Hematopoietic multipotent progenitor cell treated with erythropoietin and hydrocortisone succinate and interleukin-3 and kit ligand, for 8 days (in vitro differentiated cells): ENCODE measurements at places on chromosomes 6 and 20.
A peak's percentile ranks its signal among the peaks of the same experiment; 100 is the strongest.

DNA sequence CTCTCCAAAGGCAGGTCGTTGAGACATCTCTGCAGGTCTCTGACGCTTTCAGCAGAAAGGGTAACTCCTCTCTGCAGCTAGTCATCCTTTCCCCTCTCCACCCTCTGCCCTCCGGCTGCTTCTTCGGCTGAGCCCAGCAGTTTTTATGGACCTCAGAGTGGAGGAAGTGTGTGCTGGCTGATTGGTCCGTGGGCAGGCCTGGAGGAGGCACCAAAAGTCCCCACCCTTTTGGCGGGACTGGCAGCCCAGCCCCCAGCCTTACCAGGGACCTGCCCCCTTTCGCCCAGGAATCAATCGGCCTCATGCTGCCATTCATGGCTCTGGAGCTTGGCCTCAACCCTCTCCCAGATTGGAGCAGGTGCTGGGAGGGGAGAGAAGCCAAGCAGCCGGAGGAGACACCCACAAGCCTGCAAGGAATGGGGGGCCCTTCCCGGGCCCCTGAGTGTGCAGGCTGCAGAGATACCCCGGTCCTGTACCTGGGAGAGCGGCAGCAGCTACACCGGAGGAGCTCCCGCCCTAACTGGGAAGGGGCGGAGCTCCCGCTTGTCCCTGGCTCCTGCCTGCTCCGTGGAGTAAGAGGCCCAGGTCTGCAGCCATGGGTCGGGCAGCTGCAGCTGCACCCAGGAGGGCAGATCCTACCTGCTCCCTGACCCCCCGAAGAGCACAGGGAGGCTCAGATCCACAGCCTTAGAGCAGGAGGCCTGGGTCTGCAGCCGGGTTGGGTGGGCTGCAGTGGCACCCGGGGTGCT lies 170.3 kb upstream of the SOX4 start:
- no peak for DNase-seq

DNA sequence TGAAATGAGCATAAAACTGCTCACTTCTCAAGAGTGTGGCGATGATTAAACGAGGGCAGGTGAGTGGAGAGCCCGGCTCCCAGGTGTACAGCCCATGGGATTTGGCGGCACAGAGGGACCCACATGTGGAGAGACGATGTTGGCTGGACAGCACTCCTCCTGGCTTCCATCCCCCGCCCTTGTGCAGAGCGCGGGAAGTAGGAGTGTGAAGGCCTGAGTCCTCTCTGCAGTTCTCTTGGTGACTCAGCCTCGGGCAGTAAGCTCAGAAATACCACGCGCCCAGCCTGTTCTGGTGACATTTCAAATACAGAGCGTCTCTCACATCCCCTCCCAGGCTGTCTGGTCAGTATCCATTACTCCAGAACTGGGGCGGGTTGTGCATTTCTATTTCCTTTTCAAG lies 94.2 kb upstream of the SRSF6 start:
- no peak for DNase-seq

- DNase-seq: peak; percentile 9
Measured at GRCh38 chr6:143346004-143346403, 104.5 kb downstream of the ADAT2 start.

- DNase-seq: no peak
Measured at GRCh38 chr20:63323357-63323981, 30.5 kb downstream of the COL20A1 start.

GRCh38 chr6:167759912-167760311 lies 66.8 kb upstream of the AFDN start:
- DNase-seq: no peak

- no peak for DNase-seq
Measured at GRCh38 chr6:42756722-42757121, 10.8 kb upstream of the TBCC start.

DNA sequence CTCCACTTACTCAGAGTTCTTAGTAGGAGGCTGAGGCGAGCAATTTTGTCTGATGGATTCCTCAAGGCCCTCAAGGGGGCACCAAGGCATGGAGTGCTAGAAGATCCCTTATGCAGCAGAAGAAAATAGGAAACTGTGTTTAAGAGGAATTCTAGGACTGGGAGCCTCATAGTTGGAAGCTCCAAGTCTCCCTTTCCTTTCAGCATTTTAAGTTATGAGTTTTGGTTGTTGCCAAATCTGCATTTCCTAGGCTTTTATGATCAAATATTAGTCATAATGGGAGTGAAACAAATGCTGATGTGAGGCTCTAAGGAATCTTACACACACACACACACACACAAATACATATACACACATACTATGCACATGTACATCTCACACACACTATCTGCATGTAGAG lies 714.0 kb downstream of the UTRN start:
- no peak for DNase-seq

GRCh38 chr20:50724851-50725723 lies 6.3 kb upstream of the PARD6B start:
- no peak for DNase-seq

DNA sequence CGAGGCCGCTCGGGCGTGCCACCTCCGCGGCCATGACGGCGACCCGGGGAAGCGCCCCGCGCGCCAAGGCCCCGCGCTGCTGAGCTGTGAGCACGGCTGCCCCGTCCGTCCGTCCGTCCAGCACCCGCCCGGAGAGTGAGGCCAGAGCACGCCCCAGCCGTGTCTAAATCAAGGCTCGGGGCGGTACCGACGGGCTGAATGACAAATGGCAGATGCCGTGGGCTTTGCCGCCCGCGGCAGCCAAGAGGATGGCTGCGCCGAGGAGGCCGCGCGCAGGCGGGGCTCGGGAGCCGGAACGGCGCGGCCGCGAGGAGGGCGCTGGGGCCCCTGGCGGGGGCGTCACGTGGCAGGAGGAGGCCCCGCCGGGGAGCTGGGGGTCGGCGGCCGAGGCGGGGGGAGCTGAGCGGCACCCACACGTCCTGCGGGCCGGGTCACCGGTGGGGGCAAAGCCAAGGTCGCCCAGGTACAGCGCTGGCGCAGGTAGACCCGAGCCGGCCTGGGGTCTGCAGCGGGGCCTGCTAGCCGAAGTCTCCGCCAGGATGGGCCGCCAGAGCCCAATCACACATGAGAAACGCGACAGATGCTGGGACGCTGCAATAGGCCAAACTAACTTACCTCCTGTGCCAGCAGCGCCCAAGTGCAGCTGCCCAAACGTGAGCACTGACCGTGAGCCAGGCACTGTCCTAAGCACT lies at the start of gene PLAGL1:
Gene PLAGL1 (minus strand): TSS at position 140 of the 692 bp plus-strand sequence. CDS start 60,123 bp downstream, outside the sequence.
- peak; percentile 59 for DNase-seq

DNA sequence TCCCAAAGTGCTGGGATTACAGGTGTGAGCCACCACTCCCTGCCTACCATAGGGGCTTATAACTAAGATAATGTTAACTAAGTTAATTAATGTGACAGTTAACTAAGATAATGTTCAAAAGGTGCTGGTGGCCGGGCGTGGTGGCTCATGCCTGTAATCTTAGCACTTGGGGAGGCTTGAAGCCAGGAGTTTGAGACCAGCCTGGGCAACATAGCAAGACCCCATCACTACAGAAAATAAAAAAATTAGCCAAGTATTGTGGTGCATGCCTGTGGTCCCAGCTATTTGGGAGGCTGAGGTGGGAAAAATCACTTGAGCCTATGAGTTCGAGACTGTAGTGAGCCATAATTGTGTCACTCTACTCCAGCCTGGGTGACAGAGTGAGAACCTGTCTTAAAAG lies 32.8 kb upstream of the SRF start:
- DNase-seq: no peak

DNA sequence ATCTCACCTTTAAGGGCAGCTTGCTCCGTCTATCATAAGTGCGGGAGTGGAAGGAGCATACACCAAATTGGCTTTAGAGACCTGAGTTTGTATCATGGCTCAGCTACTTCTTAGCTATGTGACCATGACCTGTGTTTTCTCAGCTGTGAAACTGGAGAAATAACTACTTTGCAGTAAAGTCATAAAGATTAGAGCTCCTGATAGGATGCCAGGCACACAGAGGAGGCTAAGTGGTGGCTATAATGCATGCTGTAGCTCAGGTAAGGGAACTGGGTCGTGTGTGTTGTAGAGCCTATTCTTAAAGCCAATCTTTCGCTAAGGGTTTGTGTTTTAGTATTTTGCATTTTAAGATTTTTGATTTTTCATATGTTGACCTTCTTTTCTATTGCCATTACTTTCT lies 451.5 kb upstream of the MAN1A1 start:
- no peak for DNase-seq

DNA sequence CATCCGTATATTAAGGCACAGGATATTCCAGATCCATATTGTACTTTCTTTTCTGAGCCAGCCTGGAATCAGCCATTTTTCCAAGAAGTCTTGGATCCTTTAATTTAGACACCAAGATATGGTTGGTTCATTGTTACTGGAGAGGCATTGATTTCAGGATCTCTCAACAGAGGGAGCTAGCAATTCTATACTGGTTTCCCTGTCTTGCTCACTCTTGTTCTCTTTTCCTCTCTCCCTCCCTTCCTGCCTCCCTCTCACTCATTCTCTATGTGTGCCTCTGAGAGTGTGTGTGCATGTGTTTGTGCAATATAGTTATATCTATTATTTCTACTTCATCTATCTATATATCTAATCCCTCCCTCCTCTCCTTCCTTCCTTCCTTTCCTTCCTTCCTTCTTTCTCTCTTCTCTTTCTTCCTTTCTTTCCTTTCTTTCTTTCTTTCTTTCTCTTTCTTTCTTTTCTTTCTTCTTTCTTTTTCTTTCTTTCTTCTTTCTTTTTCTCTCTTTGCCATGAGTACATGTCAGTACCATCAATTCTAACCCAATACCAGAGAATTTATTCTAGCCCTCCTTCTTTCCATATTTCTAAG lies 299.1 kb downstream of the EPHA7 start:
- DNase-seq: no peak

GRCh38 chr6:54598787-54599313 lies 247.7 kb upstream of the FAM83B start:
- DNase-seq: no peak

- DNase-seq: no peak
Measured at GRCh38 chr20:63522981-63523611, 2.5 kb downstream of the PPDPF start.

DNA sequence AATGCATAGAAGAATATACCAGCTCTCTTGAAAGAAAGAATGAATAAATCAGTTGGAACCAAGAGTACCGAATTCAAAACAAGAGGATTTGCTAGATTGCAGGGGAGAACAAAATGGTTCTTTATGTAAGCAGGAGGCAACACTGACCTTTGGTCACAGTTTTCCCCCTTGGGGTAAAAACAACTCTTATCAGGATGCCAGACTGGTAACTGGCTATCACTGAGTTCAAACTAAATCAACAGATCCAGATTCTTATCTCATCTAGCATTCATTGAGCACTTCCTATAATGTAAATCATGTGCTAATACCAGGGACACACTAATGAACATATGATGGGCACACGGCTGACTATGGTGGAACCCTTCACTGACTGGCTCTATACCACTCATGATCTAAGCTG lies 4.8 kb upstream of the IL17F start:
- no peak for DNase-seq

DNA sequence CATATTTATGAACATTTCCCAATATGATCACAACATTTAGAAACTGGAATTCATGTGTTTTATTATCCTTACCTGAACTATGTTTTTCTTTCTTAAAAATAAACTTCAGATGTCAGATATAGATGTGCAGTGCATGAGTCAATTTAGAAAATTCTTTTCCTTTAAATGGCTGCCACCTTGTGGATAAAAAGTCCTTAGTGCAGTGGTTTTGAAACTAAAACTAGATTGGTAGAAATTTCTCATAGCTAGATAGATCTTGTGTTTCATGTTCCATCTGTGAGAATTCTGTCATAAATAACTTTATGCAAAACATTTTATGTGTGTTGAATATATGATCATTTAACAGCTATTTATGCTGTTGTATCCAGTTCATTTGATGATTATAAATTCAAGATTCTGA lies 134.9 kb downstream of the KLHL32 start:
- DNase-seq: peak; percentile 41

DNA sequence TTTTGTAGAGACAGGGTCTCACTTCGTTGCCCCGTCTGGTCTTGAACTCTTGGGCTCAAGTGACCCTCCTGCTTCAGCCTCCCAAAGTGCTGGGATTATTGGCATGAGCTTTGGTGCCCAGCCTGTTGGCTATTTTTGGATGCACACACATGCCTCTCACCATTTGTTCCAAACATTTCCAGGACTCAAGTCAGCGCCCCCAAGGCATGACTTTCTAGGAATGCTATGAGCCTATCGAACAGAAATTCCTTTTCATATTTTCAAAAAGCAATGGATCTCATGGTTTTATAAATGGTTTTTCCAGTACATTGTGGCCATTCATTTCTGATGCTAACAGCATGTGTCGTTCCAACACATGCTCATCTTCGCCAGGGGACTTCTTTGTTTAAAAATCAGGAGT lies 119.3 kb upstream of the NAA20 start:
- DNase-seq: no peak

- no peak for DNase-seq
Measured at GRCh38 chr20:51128198-51128597, 105.3 kb upstream of the KCNG1 start.

GRCh38 chr20:48238326-48238725 lies 453.0 kb upstream of the SULF2 start:
- DNase-seq: no peak

DNA sequence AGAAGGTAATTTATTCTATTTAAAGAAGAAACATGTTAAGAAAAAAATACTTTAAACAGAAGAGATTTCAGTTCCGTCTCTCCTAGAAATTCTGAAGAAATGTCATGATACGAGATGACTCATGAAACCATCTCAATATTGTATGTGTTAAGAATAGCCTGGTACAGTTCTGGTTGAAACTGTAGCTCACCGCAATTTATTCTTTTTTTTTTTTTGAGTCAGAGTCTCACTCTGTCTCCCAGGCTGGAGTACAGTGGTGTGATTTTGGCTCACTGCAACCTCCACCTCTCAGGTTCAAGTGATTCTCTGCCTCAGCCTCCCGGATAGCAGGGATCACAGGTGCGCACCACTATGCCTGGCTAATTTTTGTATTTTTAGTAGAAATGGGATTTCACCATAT lies 103.3 kb downstream of the ARHGAP18 start:
- no peak for DNase-seq

DNA sequence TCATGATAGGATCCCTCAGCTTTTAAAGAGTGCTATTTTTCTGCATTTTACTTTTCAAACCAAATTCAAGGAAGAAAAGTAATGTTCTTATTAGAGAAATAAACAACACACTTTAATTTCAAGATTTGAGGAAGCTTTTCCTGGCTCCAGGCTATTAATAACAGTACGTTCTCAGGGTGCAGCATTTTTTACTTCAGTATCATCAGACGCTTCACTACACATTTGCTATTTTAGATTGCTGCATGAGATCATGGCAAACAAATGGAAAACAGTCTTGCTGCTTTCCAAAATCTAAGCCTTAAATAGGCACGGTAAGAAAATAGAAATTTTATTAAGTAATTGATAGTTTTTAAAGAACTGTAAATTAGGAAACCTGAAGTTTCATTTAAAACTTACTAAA lies 253.6 kb upstream of the EXOC2 start:
- no peak for DNase-seq

DNA sequence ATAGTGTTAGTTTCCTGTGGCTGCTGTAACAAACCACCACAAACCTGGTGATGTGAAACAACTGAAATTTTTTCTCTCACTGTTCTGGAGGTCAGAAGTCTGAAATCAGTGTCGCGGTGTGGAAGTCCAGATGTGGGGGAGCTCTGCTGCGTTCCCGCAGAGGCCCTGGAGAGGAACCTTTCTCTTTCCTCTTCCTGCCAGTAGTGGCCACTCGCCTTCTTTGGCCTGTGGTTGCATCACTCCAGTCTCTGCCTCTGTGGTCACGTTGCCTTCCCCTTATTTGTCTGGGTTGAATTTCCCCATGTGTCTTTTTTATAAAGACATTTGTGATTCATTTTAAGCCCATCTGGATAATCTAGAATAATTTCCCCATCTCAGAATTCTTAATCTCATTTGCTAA lies 295.5 kb upstream of the FLRT3 start:
- no peak for DNase-seq
